ENCODE measurements at places on chromosomes 2 and 18.

- no peak for DNase-seq
These were observed 1563.1 kb downstream of the LRP1B start for GRCh38 chr2:140567734-140568133.

GRCh38 chr2:44498551-44498950, 136.8 kb downstream of the CAMKMT start:
- DNase-seq, result no peak

DNA sequence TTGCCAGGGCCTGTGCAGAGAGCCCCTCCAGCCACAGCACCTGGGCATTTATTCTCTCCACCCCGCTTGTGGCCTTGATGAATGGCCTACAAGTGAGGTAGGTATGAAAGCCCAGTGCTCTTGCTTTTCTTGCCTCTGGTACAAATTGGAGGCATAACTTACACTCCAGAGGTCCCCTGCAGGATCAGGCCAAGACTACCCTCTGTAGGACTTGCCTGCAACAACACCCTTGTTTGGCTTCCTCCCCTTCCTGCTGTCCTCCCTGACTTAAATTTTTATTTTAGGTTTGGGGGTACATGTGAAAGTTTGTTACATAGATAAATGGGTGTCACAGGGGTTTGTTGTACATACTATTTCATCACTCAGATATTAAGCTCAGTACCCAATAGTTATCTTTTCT, 95.7 kb downstream of the CDC42EP3 start:
- no peak for DNase-seq

DNA sequence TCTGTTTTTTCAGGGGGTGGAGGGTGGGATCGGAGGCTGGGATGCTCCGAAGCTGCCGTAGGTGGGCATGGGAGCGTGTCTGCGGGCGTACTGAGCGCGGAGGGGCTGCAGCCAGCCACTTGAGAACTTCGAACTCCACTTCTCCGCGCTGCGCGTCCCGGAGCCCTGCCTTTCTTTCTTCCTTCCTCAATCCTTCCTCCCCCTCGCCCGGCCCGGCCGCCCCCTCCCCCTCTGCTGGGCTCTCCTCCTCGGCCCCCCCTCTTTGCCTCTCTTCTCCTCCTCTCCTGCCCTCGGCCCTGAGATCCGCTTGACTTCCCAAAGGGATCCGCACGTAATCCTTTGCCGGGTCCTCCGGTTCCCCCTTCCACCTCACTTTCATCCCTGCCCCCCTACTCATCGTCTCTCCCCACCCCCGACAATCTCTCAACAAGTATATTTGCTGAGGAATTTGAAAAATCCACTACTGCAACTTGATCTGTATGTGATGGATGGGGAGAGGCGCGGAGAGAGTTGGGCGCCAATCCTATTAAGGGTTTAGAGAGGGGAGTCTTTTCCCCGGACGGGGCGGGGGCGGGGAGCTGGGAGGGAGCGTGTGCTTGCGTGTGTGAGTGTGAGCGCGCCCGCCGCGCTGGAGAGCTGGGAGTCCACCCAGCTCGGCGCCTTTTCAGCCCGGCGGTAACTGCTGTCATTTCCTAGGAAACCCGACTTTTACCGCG, 1.1 kb downstream of the GLI2 start:
- DNase-seq, result no peak

- DNase-seq, result no peak
These were observed 13.0 kb downstream of the XDH start for GRCh38 chr2:31401580-31401979.

GRCh38 chr2:160433466-160434140, 60.0 kb downstream of the RBMS1 start:
- no peak for DNase-seq

DNA sequence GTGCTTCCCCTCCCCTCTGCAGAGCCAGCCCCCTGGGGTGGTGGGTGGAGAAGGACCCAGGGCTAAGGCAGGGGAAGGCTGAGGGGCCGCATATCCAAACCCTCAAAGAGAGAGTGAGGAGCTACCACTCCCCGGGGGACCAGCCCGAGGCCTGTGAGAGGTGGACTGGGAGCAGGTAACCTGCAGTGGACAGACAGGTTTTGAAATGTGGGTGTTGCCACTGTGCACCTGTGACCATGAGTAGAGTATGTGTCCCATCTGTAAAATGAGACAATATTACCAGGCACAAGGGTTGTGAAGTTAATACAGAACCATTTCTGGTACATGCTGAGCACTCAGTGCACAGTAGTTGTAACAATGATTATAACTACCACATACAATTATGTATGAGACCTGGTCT, 51.2 kb upstream of the POMC start:
- DNase-seq, result no peak

- DNase-seq, result no peak
These were observed 473 bp downstream of the ELMOD3 start for GRCh38 chr2:85355073-85355410.

DNA sequence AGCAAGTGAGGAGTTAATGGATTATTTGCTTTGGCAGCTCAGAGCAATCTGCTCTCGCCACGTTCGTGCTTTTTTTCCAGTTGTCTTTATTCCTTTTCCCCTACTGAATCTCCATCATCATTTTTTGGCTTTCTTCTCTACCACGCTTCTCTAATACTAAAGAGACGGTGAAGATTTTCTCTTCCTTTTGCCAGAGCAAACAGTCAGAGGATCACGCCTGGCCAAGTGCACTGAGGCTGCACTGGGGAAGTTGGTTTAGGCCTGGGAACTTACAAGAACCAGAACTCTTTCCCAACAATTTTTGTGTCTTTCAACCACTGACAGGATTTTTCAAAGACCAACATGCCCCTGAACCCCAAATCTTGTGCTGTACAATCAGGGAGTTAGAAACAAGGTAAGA, 172.3 kb downstream of the PID1 start:
- no peak for DNase-seq

- no peak for DNase-seq
These were observed 220.9 kb downstream of the HDAC4 start for GRCh38 chr2:239179851-239180371.

DNA sequence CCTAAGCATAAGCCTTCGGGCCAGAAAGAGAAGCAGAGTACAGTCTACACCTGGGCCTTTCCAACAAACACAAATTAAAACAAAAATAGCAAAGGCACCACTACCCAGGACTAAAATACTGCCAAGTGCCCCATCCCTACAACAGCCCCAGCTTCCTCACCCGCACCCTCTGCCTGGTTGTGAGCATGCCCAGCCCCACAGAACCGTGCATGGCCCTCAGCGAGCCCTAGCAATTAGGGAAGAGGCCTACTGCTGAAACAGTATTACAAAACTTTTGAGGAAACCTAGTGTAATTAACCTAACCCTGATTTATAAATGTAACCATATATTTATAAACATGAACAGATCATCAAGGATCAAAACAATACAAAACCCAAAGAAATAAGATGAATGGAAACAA, 44.2 kb downstream of the FARSB start:
- no peak for DNase-seq

DNA sequence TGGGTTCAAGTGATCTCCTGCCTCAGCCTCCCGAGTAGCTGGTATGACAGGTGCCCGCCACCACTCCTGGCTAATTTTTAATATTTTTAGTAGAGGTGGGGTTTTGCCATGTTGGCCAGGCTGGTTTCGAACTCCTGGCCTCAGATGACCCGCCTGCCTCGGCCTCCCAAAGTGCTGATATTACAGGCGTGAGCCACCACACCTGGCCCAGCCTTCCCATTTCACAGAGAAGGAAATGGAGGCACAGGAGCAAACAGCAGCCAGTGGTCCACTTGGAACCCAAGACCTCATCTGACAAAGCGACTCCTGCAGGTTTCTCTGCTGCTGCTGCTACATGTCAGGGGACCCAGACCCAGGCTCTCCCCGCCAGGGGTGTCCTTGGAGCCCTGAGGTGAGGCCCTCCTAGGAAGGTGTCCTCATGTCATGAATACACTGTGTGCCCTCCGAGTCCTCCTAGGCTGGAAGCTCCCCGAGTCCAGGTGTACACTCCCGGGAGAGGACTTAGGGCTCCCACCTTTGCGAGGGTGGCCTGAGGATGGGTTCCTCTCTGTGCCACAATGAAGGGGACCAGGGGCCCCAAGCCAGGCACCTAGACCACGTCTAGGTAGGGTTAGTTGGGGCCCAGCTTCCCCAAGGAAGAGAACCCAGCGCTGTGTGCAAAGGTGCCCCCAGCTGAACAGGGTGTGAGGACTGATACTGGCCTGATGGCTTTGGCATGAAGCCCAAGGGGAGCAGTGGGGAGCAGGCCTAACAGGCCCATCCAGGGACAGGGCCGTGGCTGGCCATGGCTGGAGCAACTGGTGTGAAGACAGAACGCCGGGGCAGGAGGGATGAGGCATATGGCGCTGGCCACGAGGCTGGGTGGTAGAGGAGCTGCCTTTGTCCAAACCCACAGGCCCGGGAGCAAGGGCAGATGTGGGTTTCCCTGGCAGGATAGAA, 56.1 kb downstream of the HS6ST1 start:
- no peak for DNase-seq

- no peak for DNase-seq
These were observed 67.0 kb upstream of the RMP24 start for GRCh38 chr18:35905436-35905835.

DNA sequence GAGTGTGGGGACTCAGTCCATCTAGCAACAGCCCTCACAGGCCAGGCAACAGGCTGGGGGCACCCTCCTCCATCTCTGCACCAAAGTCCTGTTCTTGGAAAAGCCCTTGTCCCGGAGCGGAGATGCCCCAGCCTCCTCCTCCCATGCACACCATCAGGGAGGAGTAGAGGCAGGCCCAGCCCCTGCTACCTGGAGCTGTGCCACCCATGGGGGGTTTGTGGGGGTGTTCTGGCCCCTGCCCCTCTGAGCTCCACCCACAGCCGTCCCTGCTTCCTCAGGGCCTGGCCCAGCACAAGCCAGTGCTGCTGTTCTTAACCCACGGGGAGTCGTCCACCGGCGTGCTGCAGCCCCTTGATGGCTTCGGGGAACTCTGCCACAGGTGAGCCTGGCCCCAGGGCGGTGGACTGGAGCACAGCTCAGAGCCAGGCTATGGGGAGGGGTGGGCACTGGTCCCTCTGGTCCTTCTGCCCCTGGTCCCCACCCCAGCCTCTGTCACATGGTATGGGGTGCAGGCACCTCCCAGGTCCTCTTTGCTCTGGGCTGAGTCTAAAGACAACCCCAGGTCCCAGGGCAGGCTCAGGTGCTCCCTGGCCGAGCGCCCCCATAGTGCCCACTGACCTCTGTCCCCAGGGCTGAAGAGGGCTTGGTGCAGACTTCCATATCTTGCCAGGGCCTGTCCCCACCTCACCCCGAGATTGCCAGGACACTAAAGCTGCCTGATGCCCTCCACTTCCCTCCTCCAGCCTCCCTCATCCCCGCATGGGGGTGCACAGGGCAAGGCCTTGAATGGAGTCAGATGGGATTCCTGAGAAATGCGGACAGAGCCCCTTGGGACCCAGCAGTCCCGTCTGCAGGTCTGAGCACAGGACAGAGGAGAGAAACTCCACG, 2.7 kb downstream of the AGXT start:
- DNase-seq, result no peak

DNA sequence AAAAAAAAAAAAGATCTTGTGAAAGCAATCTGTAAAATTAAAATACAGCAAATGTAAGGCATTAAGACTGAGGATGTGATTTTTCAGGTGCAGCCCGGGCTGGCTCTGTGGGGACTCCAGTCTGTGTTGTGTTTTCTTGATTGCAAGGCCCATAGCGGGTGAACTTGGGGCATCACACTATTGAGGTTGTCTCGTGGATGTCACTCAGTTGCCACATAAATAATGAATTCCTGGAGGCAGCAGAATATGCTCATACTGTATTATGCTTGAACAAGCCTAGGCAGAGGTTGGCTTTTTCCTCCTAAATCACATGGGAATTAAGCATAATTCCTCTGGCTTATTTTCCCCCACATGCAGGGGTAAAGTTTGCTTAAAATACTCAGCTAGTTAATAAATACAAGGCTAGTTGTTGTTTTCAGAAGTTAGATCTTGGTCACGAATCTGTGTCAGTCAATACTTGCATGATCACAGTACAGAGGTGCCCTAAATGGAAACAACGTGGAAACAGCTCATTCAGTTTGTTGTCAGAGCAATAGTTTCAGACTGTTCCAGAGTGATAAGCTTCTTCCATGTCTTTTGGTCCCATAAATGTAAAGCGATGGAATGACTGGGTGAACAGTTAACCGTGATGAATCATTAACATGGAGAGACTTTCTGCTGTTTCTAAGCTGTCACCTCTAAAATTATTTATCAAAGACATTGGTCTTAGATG, 16.4 kb downstream of the GEMIN6 start:
- DNase-seq, result no peak

- DNase-seq, result no peak
These were observed 68.6 kb upstream of the PELI1 start for GRCh38 chr2:64212801-64213321.

GRCh38 chr2:50515638-50516037, 516.3 kb downstream of the NRXN1 start:
- no peak for DNase-seq

DNA sequence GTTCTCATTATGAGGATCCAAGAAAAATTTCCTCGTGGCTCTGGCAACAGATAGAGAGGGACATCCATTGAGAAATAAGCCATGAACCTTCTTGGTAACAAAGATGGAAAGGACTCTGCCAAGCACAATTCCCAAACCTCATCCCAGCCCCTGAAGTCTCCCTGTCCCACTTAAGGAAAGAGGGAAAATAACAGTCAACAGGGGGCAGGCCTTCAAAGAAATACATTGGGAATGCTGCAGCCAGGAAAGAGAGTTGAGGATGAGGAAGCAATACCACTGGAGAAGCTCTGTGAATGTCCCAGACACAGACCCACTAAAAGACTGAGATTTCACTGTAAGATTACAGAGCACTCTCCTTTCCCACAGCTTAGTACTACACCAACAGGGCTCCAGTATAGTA, 93.2 kb downstream of the CD226 start:
- DNase-seq, result no peak

Data from cortex of kidney (tissue), 1 donor.